ENCODE measurements at places on chromosomes 12 and 14. TPM values are rescaled to one million over a fixed set of nuclear protein-coding genes. Genes with fewer than 3 reads are reported as not detected.
A peak's percentile ranks its signal among the peaks of the same experiment; 100 is the strongest.

Gene TNFAIP2
- total RNA-seq: 44.5 TPM

DNA sequence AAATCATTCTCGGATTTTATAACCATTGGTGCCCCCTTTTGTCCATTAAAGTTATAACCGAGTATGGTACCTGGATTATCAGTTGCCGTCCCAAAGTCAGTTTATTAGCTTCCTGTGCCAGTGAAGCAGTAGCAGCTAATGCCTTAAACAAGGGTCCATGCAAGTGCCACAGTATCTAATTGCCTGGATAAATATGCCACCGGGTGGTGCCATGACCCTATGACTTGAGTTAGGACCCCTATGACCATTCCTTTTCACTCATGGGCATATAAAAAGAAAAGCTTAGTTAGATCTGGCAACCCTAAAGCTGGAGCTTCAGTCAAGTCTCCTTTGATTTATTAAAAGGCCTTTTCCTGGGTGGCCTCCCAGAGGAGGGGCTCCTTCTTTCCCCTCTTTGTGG, 1314.6 kb downstream of the TMEM121 start:
- no peak for DNase-seq

DNA sequence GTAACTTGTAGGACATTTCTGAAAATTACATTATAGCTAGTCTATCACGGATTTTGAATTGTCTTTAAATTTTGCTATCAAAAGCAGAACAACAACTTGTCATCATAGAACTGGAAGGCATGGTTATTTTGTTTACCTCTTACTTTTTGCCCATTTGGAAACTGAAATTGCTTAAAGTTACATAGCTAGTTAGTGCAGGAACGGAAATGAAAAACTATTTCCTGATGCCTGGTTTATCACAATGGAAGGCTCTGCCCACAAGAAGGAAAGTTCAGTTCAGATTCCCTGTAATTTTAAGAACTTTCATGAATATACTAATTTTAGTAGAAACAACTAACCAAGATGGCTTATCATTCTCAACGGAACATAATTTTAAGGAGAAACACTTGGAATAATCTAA, 427.7 kb downstream of the RAD51B start:
- no peak for DNase-seq

Gene TAS2R9
- 0.09 TPM for total RNA-seq

DNA sequence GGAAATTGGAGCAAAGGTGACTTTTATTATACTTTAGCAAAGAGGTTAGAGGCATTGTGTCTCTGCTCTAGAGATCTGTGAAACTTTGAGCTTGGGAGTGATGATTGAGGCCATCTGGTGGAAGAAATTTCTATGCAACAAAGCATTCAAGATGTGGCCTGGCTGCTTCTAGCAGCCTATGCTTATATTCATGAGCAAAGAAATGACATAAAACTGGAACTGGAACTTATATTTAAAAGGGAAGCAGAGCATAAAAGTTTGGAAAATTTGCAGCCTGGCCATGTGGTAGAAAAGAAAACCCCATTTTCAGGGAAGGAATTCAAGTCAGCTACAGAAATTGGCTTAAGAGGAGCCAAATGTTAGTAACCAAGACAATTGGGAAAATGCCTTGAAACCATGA, 70.4 kb downstream of the SDR9C7 start:
- DNase-seq: no peak

GRCh38 chr14:72478471-72478893, 415.4 kb downstream of the DPF3 start:
- no peak for DNase-seq

Gene FAM181A
- total RNA-seq: not detected

GRCh38 chr12:79737875-79738718, 47.3 kb upstream of the PAWR start:
- DNase-seq: peak; percentile 78

Gene TAS2R13
- 7.4 TPM for total RNA-seq

Gene ADCY6
- total RNA-seq: 31.5 TPM

- DNase-seq: peak; percentile 38
Observed at GRCh38 chr12:4421590-4422031, 24.0 kb downstream of the FGF6 start.

Gene NRXN3
- total RNA-seq: 0.18 TPM

DNA sequence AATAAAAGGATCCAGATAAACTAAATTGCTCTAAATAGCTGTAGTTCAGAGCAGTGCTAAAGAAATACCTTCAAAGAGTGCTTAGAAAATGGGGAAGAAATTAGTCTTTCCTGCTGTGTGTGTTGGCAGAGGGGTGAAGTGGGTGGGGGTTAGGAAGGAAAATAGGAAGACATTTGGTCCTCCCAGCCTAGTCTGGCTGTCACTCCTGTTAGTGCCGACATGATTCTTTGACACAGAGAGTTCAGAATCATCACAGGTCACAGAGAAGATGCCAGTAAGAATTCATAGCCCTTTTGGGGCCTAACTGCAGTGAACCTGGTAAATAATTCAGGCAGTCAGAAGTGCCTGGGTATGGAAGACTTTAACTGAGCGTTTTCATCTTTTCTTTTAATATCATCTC, 74.8 kb downstream of the FLRT2 start:
- no peak for DNase-seq

DNA sequence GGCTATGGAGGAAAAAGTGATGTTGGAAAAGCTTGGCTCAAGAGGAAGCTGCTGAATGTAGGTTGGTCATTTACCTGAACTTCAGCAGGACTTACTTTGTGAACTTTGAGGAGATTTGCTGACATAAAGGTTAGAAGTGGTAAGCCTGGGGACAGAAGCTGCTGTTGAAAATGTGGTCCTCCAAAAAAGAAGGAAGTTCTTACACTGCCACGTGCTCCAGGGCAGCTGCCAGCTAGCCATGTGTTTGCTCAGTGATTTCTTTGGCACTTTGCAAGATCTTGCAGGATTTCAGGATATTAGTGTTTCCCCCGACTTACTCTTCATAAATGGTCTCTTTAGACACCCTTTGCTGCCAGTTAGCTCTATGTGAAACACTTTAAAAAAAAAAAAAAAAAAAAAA, 14.8 kb upstream of the DYRK2 start:
- DNase-seq: no peak

DNA sequence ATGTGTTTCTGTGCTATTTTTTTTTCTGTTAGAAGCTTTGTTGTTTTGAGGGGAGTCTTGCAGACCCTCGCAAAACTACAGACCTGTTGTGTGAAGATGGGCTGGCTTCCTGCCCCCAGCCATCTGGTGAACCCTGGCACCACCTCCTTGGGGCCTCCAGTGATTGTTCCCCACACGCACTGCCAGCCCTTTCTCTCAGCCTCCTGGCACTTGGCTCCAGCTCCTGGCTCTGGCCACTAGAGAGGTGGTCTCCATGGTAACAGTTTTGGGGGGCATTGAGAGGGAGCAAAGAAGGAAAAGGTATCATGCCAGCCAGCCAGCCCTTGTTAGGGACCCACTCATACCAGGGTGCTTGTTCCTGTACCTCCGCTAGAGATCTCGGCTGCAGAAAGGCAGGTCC, 176.4 kb upstream of the RPH3A start:
- no peak for DNase-seq

Gene GPR132
- 0.16 TPM for total RNA-seq

- peak; percentile 28 for DNase-seq
Observed at GRCh38 chr12:116863275-116863767, 17.9 kb downstream of the HRK start.

All from fibroblast of the aortic adventitia (primary cell).